Mammary epithelial cell (primary cell): ENCODE measurements at places on chromosomes 16 and 17. TPM values are rescaled to one million over a fixed set of nuclear protein-coding genes. Genes with fewer than 3 reads are reported as not detected.

TNK1 gene
- total RNA-seq = 13.3 TPM

PCGF2 gene
- 32.7 and 36.4 TPM in 2 replicates for total RNA-seq

CACNG3 gene
- not detected in 2 replicates for total RNA-seq

SOCS1 gene
- 7.9 and 11.7 TPM in 2 replicates for total RNA-seq

CNTROB gene
- 26.6 and 38.4 TPM in 2 replicates for total RNA-seq

HBQ1 gene
- total RNA-seq = not detected

IL32 gene
- 1.5 TPM for total RNA-seq

CLEC18B gene
- 0.61 and 1.1 TPM in 2 replicates for total RNA-seq

SMTNL2 gene
- not detected in 2 replicates for total RNA-seq

CCL8 gene
- total RNA-seq = not detected in 2 replicates

ADAD2 gene
- total RNA-seq = not detected in 2 replicates

PDIA2 gene
- not detected for total RNA-seq

TBC1D26 gene
- not detected for total RNA-seq

DHRS7C gene
- total RNA-seq = not detected

CES1 gene
- total RNA-seq = not detected in 2 replicates

AHSP gene
- not detected for total RNA-seq

PRRT2 gene
- not detected for total RNA-seq
